ENCODE measurements at places on chromosomes 6 and 20. TPM values are rescaled to one million over a fixed set of nuclear protein-coding genes. Genes with fewer than 3 reads are reported as not detected.

- DNase-seq, result no peak
- no peaks in the 10 kb centered on the region for H3K4me1 ChIP-seq
- H3K4me3 ChIP-seq, result no peak overlapping the region
- peaks cover 19% of the 10 kb centered on the region for H3K27me3 ChIP-seq
- H3K27ac ChIP-seq, result no peak overlapping the region
These were observed 558 bp downstream of the XKR7 start for GRCh38 chr20:31968291-31969126.

DNA sequence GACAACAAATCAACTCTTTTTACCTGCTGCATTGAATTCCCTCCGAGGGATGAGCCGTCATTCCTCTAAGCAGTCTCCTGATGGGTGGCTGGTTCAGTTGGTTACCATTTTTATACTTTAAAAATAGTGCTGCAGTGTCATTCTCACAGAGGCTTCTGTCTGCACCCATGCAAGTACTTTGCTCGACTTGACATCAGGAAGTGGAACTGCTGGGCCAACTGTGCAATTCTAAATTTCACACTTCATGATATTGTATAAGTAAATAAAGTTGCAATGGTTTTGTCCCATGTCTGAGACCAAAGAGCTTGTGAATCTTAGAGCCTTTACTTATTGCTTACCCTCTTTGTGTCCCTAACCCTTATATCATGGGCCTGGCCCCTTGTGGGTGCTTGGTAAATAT lies 2.5 kb downstream of the BTN3A1 start:
- peaks cover 14% of the 10 kb centered on the region for H3K4me1 ChIP-seq
- no peak overlapping the region for H3K4me3 ChIP-seq
- no peak overlapping the region for H3K27ac ChIP-seq
- no peaks in the 10 kb centered on the region for H3K27me3 ChIP-seq
- DNase-seq, result no peak

- DNase-seq, result no peak
- no peak overlapping the region for H3K4me3 ChIP-seq
- no peaks in the 10 kb centered on the region for H3K27me3 ChIP-seq
- no peak overlapping the region for H3K27ac ChIP-seq
- peaks cover 4% of the 10 kb centered on the region for H3K4me1 ChIP-seq
These were observed 32.8 kb downstream of the RAB22A start for GRCh38 chr20:58342104-58342945.

DNA sequence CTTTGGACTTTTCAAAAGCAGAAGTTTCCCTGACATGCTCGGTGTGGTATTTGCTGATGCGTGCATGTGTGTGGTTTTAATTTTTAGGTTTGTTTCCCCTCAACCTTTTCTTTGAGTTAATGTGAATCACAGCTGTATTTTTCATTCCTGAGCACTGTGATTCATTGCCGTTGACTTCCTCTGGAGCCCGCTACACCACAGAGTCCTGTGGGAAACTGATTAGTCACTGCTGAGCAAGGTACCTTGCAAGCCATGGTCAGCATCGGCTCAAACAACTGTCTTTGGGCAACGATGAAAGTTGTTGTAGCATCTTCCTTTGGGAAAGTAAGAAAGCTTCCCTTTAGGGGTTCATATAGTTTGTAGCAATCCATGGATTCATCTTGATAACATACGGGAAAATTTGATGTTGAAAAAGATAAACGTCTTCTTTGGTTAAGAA lies 57.5 kb downstream of the RIN2 start:
- H3K27me3 ChIP-seq, result no peaks in the 10 kb centered on the region
- H3K4me1 ChIP-seq, result peaks cover 21% of the 10 kb centered on the region
- no peak overlapping the region for H3K4me3 ChIP-seq
- DNase-seq, result peak; percentile 27
- H3K36me3 ChIP-seq, result no peaks in the 10 kb centered on the region
- peak overlapping the region; percentile 41 for H3K27ac ChIP-seq

SLA2 gene
- total RNA-seq, result not detected

SNX3 gene
- total RNA-seq, result 175 TPM

PACRG gene
- total RNA-seq, result 1.6 TPM

RAB44 gene
- total RNA-seq, result not detected

NKAPL gene
- total RNA-seq, result 1.5 TPM

TTK gene
- total RNA-seq, result 3.4 TPM

CARMIL1 gene
- total RNA-seq, result 0.87 TPM

ECT2L gene
- total RNA-seq, result not detected
